Activated naive CD4-positive, alpha-beta T cell treated with anti-CD3 and anti-CD28 coated beads, Interleukin-2, amount 10 ng/mL, durations not matched to agents 5 hours and 36 hours (primary cell): ENCODE measurements at places on chromosomes 13 and 19. TPM values are rescaled to one million over a fixed set of nuclear protein-coding genes. Genes with fewer than 3 reads are reported as not detected.

PCCA gene
- total RNA-seq: 15.4 TPM

ZNF793 gene
- total RNA-seq: 4.9 TPM

CFAP97D2 gene
- not detected for total RNA-seq

IGFL1 gene
- not detected for total RNA-seq

NECTIN2 gene
- total RNA-seq: not detected

RASIP1 gene
- 0.15 TPM for total RNA-seq

SF3A2 gene
- 128 TPM for total RNA-seq

S1PR5 gene
- total RNA-seq: 0.26 TPM

IGFL3 gene
- not detected for total RNA-seq

BRME1 gene
- 5.8 TPM for total RNA-seq

GARIN5A gene
- not detected for total RNA-seq

PSG7 gene
- total RNA-seq: not detected

GPC5 gene
- 0.07 TPM for total RNA-seq

NLRP11 gene
- total RNA-seq: not detected

ZNF729 gene
- not detected for total RNA-seq

SIAH3 gene
- 0.17 TPM for total RNA-seq

SERP2 gene
- not detected for total RNA-seq

CD70 gene
- 6.7 TPM for total RNA-seq

CPAMD8 gene
- total RNA-seq: 1.7 TPM

GSX1 gene
- total RNA-seq: not detected

LACC1 gene
- total RNA-seq: 1.8 TPM

CYP2A6 gene
- not detected for total RNA-seq

SLC25A41 gene
- not detected for total RNA-seq

TTC9B gene
- not detected for total RNA-seq

CEACAM21 gene
- 121 TPM for total RNA-seq

PLPP2 gene
- total RNA-seq: 0.29 TPM

ZNF85 gene
- total RNA-seq: 15.7 TPM

GIPR gene
- 4.8 TPM for total RNA-seq

ZNF91 gene
- 80.0 TPM for total RNA-seq

LILRA2 gene
- 0.48 TPM for total RNA-seq

GDF15 gene
- not detected for total RNA-seq

FFAR2 gene
- not detected for total RNA-seq

MRPS12 gene
- 42.3 TPM for total RNA-seq

GPR12 gene
- not detected for total RNA-seq

KLK15 gene
- total RNA-seq: not detected

MAP4K1 gene
- total RNA-seq: 273 TPM

NLRP5 gene
- not detected for total RNA-seq

FLT3LG gene
- 423 TPM for total RNA-seq

ADGRE2 gene
- 0.51 TPM for total RNA-seq

ZNF580 gene
- total RNA-seq: 41.8 TPM

FLT1 gene
- 1.7 TPM for total RNA-seq

MAB21L1 gene
- not detected for total RNA-seq

SAFB2 gene
- total RNA-seq: 84.2 TPM

C19orf73 gene
- total RNA-seq: 2.5 TPM

PRDX2 gene
- total RNA-seq: 256 TPM

ACP7 gene
- not detected for total RNA-seq

CBY2 gene
- total RNA-seq: not detected

TMEM150B gene
- total RNA-seq: 0.29 TPM
